NCI-H524 (cell line): ENCODE measurements at places on chromosomes 16 and 17.

- DNase-seq = no peak
These were observed 63.5 kb downstream of the PCTP start for GRCh38 chr17:55814377-55814776.

DNA sequence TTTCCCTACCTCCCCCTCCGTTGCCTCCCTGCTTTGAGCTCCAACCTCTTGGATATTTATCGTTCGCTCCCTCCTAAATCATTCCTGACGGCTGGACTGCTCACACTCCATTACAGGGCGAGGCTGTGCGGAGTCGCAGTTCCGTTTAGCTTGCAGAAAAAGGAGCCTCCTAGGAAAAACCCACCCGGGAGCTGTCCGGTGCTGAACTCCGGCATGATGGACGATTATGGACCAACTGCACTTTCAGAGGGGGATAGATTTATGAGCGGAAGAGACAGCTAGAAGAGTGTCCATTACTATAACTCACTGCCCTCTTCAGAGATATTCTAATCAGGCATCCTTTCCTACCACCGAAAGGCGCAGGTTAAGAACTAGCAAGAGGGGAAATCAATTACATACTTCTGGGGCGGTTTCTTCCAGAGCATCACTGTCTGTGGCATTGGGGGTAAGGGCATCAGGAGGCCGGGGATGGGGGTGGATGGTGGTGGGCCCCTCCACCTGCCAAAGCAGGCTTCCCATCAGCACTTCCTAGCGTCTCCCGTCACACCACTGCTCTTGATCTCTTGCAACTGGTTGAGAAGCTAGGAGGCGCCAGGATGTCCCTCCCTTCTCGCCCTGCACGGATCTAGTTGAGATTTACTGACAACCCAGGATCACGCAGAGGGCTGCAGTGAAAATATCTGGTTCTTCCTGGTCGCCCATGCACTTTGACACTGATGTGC is 251.2 kb downstream of the ENGASE start:
- DNase-seq = no peak

GRCh38 chr16:31474173-31474714 is 2.3 kb downstream of the TGFB1I1 start:
- no peak for DNase-seq

DNA sequence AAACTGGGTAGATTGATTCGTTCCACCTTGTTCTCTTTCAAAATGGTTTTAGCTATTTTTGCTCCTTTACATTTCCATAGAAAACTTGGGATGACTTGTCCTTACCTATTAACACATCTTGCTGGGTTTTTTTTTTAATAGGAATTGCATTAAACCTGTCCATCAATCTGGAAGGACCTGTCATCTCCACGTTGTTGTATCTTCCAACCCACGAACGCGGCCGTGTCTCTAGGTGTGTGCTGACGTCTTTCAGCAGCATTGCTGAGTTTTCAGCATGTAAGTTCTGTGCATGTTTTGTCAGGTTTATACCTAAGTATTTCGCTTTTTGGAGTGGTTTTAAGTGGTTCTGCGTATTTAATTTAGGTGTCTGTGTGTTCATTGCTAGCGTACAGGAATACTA is 60.4 kb upstream of the GNG13 start:
- DNase-seq = no peak

GRCh38 chr16:20760346-20760745 is 3.5 kb upstream of the ACSM3 start:
- no peak for DNase-seq

- DNase-seq = no peak
These were observed 35.8 kb downstream of the SRCIN1 start for GRCh38 chr17:38569701-38570512.

DNA sequence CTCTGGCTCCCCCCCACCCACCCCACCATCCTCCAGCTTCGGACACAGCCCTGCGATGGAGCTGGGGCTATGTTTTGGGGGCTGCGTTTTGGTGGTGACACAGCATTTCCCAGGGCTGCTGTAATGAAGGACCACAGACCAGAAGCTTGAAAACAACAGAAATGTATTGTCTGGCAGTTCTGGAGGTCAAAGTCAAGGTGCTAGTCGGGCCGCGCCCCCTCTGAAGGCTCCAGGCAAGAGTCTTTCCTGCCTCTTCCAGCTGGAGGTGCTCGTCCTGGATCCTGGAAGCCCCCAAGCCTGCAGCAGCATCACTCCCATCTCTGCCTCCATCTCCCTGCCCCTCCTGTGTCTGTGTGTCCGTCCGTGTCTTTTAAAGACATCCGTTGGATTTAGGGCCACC is 50.8 kb downstream of the TBC1D16 start:
- no peak for DNase-seq

- no peak for DNase-seq
These were observed 20.6 kb downstream of the RTN4RL1 start for GRCh38 chr17:2004435-2004952.

DNA sequence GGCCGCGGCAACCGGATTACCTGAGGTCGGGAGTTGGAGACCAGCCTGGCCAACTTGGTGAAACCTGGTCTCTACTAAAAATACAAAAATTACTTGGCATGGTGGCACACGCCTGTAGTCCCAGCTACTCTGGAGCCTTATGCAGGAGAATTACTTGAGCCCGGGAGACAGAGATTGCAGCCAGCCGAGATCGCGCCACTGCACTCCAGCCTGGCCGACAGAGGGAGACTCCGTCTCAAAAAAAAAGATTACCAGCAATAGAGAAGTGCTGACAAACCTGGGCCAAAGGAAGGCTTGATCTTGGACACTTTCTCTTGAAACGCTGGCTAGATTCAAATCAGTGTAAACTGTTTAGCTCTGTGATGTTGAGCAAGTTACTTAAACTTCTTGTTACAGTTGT is 4.3 kb downstream of the MT1H start:
- no peak for DNase-seq

GRCh38 chr16:20969386-20969785 is 68.8 kb downstream of the LYRM1 start:
- DNase-seq = no peak

GRCh38 chr17:14738652-14738988 is 437.7 kb downstream of the HS3ST3B1 start:
- DNase-seq = no peak

DNA sequence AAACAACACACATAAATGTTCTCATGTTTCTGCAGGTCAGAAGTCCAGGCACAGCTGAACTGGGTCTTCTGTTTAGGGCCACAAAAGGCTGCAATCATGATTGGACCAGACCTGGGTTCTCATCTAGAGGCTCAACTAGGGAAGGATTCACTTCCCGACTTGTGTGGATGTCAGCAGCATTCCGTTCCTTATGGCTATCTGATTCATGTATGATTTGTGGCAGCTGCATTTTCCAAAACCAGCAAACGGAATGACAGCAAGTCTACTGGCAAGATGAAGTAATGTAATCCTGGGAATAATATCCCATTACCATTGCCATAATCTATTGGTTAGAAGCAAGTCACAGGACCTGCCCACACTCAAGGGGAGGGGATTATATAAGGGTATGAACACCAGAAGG is 22.1 kb downstream of the CEP112 start:
- no peak for DNase-seq

- no peak for DNase-seq
These were observed 10.4 kb downstream of the NME3 start for GRCh38 chr16:1760911-1761310.

- no peak for DNase-seq
These were observed 38.9 kb downstream of the TRIM37 start for GRCh38 chr17:59067756-59068155.

DNA sequence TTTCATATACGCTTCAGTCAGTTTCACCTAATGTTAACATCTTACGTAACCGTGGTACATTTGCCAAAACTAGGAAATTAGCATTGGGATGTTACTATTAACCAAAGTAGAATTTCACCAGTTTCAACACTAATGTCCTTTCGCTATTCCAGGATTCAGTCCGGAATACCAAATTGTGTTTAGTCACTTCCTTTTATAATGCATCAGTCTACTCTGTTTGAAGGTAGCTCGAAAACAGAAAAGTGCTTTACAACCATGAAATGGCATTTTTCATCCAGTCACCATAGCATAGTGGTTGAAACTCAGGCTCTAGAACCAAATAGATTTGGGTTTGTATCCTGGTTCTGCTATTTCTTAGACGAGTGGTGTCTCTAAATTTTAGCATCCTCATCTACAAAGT is 29.4 kb downstream of the AP2B1 start:
- DNase-seq = no peak

DNA sequence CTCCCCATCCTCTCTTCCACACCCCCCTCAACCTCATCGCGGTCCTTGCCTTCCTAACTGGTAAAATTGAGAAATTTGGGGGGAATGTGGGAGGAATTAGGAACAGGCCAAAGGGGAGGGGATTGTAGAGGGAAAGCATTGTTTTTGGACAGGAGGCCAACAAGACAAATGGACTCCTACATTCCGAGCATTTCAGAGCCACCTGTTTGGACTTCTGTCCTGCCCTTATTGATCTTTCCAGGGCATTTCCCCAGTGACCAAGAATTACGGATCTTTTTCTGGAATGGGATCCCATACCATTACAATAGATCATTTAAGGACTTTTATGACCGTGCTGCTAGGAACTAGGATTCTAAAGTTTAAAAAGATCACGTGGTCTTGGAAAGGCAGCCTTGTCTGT is 221.3 kb upstream of the ASIC2 start:
- no peak for DNase-seq

DNA sequence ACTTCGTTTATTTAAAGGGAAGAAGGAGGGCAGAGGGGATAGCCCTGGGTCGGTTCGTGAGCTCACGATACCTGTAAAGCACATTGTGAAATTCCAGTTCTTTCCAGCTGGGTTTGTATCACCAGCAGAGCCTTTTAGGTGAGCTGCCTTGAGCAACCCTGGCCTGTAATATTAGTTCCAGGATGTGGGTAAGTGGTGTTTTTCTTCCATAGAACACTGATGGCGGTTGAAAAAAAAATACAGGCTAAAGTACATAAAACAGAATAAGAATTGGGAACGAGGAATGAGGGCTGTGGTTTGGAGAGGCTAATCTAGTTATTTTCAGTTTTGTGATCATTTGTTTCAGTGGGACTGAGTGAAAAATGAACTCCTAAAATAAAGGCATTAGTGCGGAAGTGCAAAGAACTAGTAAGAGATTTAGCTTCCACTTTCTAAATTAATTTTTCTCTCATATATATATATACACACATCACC is 20.6 kb downstream of the HS3ST3B1 start:
- no peak for DNase-seq

DNA sequence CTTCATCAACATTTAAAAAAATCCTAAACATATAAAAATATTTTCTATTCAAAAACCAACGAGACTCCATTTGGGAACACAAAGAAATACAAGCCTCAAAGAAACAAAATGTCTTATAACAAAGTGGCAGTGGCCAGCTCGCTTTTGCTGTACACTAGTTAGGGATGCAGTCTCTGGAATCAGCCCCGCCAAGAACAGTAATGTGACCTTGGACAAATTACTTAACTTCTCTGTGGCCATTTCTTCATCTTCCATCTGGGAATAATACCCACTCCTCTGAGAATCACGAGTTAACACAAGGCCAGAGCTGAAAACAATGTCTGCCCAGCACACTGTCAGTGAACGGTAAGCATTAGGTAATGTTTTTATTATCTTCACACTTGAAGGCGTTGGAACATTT is 5.6 kb downstream of the STAT5B start:
- no peak for DNase-seq

- no peak for DNase-seq
These were observed 38.1 kb downstream of the MRPS23 start for GRCh38 chr17:57811638-57812280.

DNA sequence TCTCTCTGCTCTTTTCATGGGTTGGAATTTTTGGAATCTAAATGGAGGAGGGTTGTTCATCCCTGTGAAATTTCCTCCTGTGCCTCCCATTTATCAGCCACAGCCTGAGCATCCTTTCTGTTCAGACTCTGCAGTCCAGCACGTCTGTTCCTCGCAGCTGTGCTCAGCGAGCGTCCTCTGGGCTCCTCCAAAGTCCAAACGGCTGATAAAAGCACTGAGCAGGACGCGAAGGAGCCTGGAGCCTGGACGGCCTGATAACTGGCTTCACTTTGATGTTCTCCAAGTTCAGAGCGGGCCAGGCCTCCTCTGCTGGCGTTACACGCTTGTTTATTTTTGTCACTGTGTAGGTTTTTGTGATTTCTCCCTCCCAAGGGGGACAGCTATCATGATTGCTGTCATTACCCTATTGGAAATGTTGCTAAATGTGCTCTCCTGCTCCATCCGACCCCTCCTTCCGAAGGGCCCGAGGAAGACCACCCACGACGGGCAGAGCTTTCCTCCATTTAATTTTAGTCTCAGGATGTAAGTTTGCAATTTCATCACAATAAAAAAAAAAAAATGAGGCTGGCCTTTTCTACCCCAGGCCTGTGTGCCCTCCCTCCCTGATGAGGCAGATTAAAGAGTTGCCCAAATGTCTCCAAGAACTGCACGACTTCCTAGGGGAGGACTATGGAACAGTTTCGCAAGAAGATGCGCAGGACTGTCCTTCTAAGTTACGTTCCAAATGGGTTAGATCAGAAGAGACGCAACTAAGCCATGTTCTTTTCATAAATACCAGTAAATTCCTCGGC is 290.5 kb upstream of the FOXF1 start:
- no peak for DNase-seq

DNA sequence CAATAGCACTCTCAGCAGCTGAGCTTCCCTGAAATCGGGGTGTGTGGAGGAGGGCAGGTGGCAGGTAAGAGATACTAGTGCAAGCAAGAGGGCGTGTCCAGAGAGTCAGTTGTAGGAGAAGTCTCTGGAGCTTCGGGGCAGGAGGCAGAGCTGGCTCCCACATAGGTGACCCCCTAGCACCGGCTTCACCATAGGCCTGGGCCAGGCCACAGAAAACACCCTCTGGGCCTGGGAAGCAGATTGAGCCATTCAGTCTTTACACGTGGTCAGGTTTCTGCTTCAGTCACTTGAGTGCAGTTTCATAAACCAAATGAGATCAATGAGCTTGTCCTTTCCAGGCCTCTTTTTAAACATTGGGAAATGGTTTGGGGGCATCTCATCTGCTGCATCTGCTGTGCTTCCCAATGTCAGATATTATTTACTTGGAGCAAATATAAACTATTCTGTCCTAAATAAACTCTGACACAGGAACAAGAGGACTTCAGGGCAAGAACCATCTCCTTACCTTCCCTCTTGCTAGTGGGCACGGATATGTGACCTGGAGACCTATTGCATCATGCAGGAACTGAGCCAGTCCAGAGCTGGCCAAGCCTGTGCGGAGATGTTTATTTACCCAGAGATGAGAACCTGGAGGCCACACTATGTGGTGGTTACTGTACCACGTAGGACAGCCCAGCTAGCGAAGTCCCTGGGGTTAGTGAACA is 16.1 kb downstream of the CCR7 start:
- no peak for DNase-seq

DNA sequence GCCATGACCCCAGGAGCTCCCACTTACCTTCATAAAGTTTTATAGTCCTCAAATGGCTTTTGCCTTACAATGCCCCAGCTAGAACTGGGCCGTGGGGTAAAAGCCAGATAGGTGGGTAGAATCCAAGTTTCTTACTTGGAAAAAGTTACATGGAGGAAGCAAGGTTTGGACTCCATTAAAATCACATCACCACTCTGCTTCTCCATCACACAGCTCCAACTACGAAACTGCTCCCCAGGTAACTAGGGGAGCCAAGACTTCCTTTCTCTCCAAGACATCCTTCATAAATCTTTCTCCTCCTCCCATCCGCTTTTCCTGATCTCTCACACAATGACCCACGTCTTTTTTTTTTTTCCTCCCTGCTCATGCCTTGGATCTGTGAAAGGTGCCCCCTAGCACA is 130.8 kb upstream of the RCVRN start:
- no peak for DNase-seq

- DNase-seq = no peak
These were observed 1.8 kb downstream of the FAHD1 start for GRCh38 chr16:1828645-1829410.

GRCh38 chr16:62596125-62596524 is 559.9 kb upstream of the CDH8 start:
- no peak for DNase-seq

GRCh38 chr16:85514598-85515318 is 98.4 kb upstream of the GSE1 start:
- DNase-seq = no peak
